ENCODE measurements at places on chromosomes 4 and X. TPM values are rescaled to one million over a fixed set of nuclear protein-coding genes. Genes with fewer than 3 reads are reported as not detected.

- no peaks in the 10 kb centered on the region for H3K27me3 ChIP-seq
- no peak for DNase-seq
- H3K36me3 ChIP-seq = no peaks in the 10 kb centered on the region
- H3K27ac ChIP-seq = no peak overlapping the region
- no peaks in the 10 kb centered on the region for H3K4me1 ChIP-seq
- no peak overlapping the region for H3K4me3 ChIP-seq
Observed at GRCh38 chrX:135688137-135688536, 25.3 kb upstream of the CT45A1 start.

GRCh38 chr4:145527773-145528172, 46.1 kb downstream of the SMAD1 start:
- no peak overlapping the region for H3K27ac ChIP-seq
- H3K4me1 ChIP-seq = no peaks in the 10 kb centered on the region
- H3K4me3 ChIP-seq = no peak overlapping the region
- no peak for DNase-seq
- peaks cover 4% of the 10 kb centered on the region for H3K27me3 ChIP-seq

DNA sequence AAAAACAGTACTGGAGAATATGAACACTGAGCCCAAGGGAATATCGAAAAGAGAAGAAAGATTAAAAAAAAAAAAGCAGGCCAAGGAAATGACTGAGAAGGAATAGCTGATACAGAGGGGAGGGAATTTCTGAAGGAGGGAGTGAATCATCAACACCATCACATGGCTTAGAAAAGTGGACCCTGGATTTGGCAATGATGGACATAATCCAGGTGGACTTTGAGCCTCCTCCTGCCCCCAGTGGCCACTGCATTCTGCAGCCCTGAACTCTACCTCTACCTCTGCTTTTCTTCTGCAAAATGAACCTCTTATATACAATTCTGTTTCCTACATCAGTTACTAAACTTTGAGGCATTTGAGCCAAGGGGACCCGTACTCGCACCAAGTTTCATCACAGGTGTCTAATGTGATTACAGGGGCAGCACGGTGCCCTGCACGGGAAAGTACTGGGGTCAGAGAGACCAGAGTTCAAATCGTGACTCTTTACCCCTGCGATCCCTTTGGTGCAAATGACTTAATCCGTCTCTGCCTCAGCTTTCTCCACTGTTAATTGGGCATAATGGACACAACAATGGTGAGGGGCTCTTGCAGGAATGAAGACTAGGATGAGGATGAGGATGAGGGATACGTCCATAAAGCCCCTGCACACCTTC, 1.1 kb downstream of the OCIAD2 start:
- H3K27ac ChIP-seq = no peak overlapping the region
- H3K4me1 ChIP-seq = peaks cover 33% of the 10 kb centered on the region
- no peaks in the 10 kb centered on the region for H3K27me3 ChIP-seq
- H3K36me3 ChIP-seq = peaks cover 29% of the 10 kb centered on the region

- H3K4me3 ChIP-seq = no peak overlapping the region
- no peaks in the 10 kb centered on the region for H3K36me3 ChIP-seq
- no peaks in the 10 kb centered on the region for H3K27me3 ChIP-seq
- no peak for DNase-seq
- H3K4me1 ChIP-seq = no peaks in the 10 kb centered on the region
Observed at GRCh38 chr4:180280726-180281297, 1962.4 kb upstream of the TENM3 start.

- no peaks in the 10 kb centered on the region for H3K36me3 ChIP-seq
- no peak overlapping the region for H3K27ac ChIP-seq
- no peaks in the 10 kb centered on the region for H3K4me1 ChIP-seq
- H3K4me3 ChIP-seq = no peak overlapping the region
- no peak for DNase-seq
- H3K27me3 ChIP-seq = no peaks in the 10 kb centered on the region
Observed at GRCh38 chr4:69070590-69070989, 25.7 kb upstream of the UGT2B7 start.

GRCh38 chr4:3389233-3390215, 52.2 kb upstream of the HGFAC start:
- H3K27ac ChIP-seq = no peak overlapping the region
- no peak for DNase-seq
- H3K36me3 ChIP-seq = no peaks in the 10 kb centered on the region
- no peak overlapping the region for H3K4me3 ChIP-seq

DNA sequence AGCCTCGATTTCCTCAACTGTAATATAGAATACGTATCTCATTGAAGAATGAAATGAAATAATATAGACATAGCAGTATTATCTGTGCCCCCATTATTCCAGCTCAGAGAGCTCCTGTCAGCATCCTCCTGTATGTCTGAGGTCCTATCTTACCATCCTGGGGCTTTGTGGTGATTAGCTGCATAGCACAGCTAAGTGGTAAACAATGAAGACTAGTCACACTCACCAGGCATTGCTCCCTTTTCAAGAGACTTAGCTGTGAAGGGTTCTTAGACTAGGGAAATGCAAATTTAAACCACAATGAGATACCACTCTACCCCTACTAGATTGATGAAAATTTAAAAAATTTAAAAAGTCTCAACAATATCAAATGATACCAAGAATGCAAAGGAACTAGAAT, 172.9 kb downstream of the SLC39A8 start:
- no peak overlapping the region for H3K27ac ChIP-seq
- no peaks in the 10 kb centered on the region for H3K4me1 ChIP-seq
- H3K36me3 ChIP-seq = no peaks in the 10 kb centered on the region
- DNase-seq = no peak

DNA sequence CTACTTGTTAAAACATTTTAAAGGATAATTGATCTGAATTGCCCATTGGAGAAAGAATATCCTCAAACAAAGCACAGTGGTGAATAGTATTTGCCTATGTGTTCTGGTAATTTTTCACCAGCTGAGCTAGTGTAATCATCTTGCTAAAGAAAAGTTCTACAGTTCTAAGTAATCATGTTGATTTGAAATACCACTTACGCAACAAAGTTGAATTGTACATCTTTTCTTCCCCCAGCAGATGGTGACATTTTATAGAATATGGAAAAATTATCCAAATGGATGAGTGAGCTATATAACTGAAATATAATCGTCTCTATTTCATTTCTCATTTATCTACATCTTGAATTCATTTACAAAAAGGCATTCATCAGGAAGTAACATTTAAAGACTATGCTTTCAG, 9.7 kb upstream of the ZNF674 start:
- H3K4me1 ChIP-seq = no peaks in the 10 kb centered on the region
- H3K36me3 ChIP-seq = no peaks in the 10 kb centered on the region
- no peaks in the 10 kb centered on the region for H3K27me3 ChIP-seq
- peak; percentile 33 for DNase-seq
- no peak overlapping the region for H3K27ac ChIP-seq

GRCh38 chr4:52704133-52704532, 45.0 kb upstream of the USP46 start:
- H3K4me1 ChIP-seq = no peaks in the 10 kb centered on the region
- H3K27ac ChIP-seq = no peak overlapping the region
- H3K27me3 ChIP-seq = no peaks in the 10 kb centered on the region
- H3K4me3 ChIP-seq = no peak overlapping the region

DNA sequence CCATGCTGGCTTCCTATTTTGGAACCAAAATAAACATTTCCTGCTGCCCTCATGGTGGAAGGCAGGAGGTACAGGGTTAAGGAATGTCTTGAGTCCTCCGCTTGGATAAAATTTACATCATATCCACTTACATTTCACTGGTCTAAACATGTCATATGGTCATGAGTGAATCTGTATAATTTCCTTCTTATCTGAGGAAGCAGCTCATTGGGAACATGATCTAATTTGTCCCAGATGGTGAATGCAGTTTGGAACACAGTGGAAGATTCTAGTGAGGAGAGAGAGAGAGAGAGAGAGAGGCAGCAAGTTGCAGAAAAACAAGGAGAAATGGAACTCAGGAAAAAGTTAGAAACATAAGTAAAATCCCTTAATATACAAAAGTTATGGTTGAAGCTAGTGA, 46.8 kb downstream of the MXRA5 start:
- DNase-seq = no peak
- no peak overlapping the region for H3K27ac ChIP-seq
- no peaks in the 10 kb centered on the region for H3K4me1 ChIP-seq
- H3K27me3 ChIP-seq = no peaks in the 10 kb centered on the region
- H3K36me3 ChIP-seq = no peaks in the 10 kb centered on the region
- H3K4me3 ChIP-seq = no peak overlapping the region

NPY2R gene
- not detected for polyA plus RNA-seq

CD99 gene
- 450 TPM for polyA plus RNA-seq

SLAIN2 gene
- polyA plus RNA-seq = 23.9 TPM

DNA sequence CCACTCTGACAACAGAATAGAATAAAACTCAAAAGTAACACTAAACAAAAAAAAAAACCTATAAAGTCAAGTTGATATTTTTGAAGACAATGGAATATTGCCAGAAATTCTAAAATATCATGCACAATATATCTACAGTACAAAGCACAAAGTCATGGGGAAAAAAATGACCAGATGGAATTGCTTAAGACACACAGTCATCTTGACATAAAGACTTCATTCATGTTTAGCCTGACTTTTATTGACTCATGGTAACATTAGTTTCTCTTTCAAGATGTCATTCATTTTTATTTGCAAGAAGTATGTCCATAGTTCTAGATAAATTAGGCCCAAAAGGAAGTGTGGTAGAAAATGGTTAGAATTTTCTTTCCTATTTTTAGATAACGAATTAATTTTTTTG, 259.1 kb downstream of the CAMK2D start:
- H3K36me3 ChIP-seq = peaks cover 31% of the 10 kb centered on the region
- no peaks in the 10 kb centered on the region for H3K4me1 ChIP-seq
- no peak overlapping the region for H3K4me3 ChIP-seq
- H3K27ac ChIP-seq = no peak overlapping the region

GRCh38 chrX:76148753-76149152, 24.1 kb upstream of the PBDC1 start:
- peak overlapping the region; percentile 80 for H3K27ac ChIP-seq
- peaks cover 18% of the 10 kb centered on the region for H3K4me1 ChIP-seq
- peak overlapping the region; percentile 74 for H3K4me3 ChIP-seq
- no peaks in the 10 kb centered on the region for H3K36me3 ChIP-seq
- no peaks in the 10 kb centered on the region for H3K27me3 ChIP-seq

DNA sequence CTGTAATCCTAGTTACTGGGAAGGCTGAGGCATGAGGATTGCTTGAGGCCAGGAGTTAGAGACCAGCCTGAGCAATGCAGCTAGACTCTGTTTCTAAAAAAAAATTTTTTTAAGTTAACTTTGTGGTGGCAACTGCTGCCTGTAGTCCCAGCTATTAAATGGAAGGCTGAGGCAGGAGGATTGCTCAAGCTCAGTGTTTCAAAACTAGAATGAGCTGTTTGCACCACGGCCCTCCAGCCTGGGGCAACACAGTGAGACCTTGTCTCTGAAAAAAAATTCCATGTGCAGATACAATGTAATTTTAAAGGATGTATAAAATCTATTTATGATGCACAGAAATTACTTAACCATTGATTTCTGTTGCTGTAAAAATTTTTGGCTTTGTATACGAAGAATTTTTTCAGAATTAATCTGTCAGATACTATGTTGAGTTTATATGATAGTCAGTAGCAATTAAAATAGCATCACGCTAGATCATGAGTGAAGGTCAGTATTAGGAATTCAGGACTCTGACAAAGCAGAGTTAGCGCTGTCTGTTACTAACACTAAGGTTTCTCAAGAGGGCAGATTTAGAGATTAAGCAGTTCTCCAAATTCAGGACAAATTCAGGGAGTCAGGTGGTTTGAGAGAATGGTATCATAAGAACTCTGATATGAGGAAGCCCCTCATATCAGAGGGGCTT, 8.3 kb upstream of the AGA start:
- peaks cover 6% of the 10 kb centered on the region for H3K4me1 ChIP-seq
- H3K36me3 ChIP-seq = no peaks in the 10 kb centered on the region
- DNase-seq = no peak
- H3K27me3 ChIP-seq = no peaks in the 10 kb centered on the region
- H3K27ac ChIP-seq = no peak overlapping the region

DNA sequence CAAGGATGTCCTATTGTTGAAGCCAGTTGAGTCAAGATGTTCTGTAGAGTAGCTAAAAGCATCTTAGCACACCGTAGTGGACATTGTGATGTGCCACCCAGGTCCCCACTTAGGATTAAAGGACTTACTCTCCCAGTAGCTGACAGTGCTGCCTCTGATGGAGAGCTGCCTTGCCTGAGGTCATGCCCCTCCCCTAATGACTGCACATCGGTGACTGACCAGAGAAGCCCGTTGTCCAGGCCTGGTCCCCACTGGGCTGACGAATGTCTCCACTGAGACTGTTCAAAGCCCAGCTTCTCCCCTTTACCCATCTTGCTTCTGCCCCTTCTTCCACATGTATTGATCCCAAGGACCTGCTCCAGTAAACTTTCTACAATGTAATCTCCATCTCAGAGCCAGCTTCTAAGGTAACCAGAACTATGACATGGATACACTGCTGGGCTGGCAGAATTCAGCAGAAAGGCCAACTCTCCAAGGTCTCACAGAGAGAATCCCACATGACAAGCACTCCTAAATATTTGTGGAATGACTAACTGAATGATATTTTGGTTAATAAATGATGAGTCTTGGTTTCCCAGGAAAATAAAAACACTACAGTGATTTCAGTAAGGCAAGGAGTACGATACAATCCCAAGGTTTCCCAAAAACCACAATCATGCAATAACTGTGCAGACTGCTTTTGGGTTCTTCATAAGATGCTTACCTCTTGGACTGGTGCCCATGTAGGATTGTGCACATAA, 82.4 kb upstream of the TMEM150C start:
- H3K27me3 ChIP-seq = no peaks in the 10 kb centered on the region
- no peak for DNase-seq
- H3K4me1 ChIP-seq = no peaks in the 10 kb centered on the region

USP51 gene
- polyA plus RNA-seq = 0.15 TPM

DNA sequence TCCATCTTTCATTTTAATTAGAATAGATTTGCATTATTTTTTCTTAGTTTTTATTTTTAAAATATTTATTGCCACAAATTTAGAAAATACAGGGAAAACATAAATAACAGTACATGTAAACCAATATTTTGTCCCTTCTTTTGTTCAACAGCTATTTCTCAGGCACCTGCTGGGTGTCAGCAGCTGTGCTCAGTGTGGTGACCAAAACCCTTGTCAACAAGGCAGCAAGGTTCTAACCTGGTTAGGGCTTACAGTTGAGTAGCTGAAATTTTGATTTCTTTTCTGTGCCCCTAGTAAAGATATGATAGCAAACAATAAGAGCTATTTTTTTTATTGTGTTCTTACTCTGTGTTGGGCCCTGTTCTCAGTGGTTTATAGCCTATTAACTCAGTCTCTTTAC, 128.1 kb downstream of the PTTG2 start:
- H3K36me3 ChIP-seq = peaks cover 13% of the 10 kb centered on the region
- H3K27ac ChIP-seq = no peak overlapping the region
- no peak overlapping the region for H3K4me3 ChIP-seq
- DNase-seq = no peak
- H3K27me3 ChIP-seq = no peaks in the 10 kb centered on the region
- H3K4me1 ChIP-seq = peaks cover 6% of the 10 kb centered on the region

SRPX gene
- polyA plus RNA-seq = not detected

DNA sequence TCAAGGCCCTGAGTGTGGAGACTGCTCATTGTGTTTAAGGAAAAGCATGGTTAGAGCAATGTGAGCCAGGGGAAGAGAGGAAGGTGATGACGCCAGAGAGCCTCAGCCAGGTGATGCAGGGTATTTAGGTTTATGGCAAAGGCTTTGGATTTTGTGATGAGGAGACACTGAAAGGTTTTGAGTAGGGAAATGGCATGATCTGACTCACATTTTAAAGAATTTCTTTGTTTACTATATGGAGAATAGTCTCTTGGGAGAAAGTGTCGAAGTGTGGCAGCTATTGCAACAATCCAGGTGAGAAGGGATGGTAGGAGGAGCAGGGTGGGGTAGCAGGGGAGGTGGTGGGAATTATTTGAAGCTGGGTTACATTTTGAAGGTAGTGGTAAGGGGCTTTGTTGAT, 293.4 kb upstream of the IGFBP7 start:
- no peaks in the 10 kb centered on the region for H3K36me3 ChIP-seq
- no peak overlapping the region for H3K4me3 ChIP-seq
- no peak for DNase-seq
- H3K4me1 ChIP-seq = no peaks in the 10 kb centered on the region
